Left kidney (tissue), 8 donors: ENCODE measurements at places on chromosomes 3 and 15.

DNA sequence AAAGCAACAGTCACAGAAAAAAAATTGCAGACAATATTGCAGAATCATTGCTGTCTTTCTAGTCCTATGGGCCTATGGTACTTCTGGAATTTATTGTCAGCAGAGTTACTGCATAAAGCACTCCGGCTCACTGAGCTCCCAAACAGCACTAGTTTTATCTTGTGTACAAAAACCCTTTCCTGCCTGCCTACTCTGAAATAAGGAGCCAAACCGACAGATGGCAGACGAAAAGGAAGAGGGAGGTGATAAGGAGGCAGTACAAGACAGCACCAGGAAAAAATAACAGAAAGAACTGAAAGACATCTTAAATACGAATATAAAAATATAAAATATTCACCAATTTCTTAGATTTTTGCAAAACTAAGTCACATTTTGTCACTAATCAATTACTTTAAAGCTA, 15.6 kb downstream of the HERC1 start:
- no peak for DNase-seq

GRCh38 chr15:40829115-40829514, 607 bp upstream of the PPP1R14D start:
- no peak for DNase-seq

DNA sequence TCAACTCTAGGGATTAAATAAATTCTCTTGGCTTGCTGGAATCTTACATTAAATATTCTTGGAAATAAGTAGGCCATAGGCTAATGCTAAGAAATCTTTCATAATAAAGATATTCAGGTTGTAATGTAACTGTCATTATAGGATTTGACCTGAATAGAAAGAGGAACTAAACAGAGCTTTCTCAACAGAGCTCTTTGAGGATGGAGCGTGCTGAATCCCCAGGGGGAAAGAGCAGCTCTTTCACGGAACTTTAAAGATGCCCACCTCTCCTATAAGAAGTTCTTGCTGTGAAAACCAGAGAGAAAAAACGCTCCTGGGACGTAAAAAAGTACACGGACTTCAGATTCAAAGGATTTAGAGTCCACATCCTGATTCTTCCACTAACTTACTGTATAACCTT, 77.9 kb downstream of the NTRK3 start:
- DNase-seq: no peak

- DNase-seq: no peak
These were observed 71.4 kb upstream of the SKOR1 start for GRCh38 chr15:67753891-67754290.

- no peak for DNase-seq
These were observed 252.7 kb downstream of the ROBO1 start for GRCh38 chr3:79515072-79515471.

DNA sequence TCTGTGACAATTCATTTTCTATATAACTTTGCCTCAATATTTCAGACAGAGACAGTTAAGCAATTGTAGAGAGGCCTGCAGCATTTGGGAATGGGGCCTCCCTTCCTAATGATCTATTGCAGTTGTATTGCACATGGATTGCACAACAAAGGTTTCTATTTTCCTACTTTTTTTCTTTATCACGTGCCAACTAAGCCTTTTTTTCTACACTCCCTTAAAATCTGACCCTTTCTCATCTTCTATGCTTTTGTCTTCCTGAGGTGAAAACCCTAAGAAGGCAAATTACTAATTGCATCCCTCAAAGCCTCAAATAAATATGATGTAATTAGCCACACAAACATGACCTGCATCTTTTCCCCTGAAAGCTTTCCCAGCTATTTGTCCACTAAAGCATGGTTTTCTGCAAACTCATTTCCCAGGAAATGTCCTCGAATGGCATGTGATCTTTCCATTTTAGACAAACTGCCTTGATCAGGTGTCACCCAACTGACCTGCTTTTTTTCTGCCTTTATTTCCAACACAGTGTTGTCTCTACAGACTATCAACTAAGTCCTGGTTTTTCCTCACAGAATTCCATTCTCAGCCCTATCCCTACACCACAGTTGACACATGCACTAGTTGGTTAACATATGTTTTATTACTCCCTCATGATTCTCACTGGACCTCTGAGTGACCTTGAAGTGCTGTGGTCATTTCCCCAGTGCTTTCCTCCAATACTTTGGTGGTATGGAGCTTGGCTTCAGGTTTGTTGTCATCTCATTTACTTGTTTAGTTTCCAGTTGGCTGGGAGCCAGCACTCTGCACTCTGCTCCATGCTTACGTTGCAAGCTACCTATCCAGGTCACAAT, 31.9 kb upstream of the TSC22D2 start:
- no peak for DNase-seq

- DNase-seq: no peak
These were observed 10.3 kb downstream of the NEK11 start for GRCh38 chr3:131036986-131037385.

DNA sequence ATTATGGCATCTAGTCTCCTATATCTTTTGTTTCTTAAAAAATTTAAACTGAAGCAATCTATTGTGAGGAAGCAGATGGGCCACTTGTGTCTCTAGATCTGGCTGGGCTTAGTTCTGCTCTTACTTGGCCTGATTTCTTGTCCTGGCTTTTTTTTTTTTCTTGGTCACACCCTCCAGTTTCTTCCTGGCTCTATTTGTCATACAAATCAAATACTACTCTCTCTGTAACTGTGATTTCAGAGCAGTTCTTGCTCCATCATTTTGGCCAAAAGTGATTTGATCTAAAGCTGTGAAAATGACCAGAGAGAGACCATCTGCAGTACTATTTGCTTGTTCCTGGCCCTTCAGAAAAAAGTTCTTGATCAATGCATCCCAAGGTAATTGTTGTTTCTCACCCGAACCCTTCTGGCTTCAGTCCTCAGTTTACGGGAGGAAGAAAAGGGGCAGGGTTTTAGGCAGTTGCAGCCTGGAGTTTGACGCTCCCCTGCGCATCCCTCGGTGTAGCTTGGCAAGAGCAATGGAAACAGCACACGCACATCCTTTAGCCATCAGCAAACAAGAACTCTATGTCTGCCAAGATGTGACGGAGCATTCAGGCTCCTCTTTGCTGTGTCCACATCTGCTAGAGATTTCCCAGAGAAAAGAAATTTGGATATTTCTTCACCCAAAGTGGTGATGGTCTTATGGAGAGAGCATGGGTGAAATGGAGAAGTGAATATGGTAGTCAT, 31.6 kb downstream of the CHST2 start:
- no peak for DNase-seq

GRCh38 chr3:11610700-11611275, 32.9 kb downstream of the VGLL4 start:
- DNase-seq: no peak

GRCh38 chr15:60536314-60536713, 57.4 kb upstream of the ICE2 start:
- DNase-seq: no peak

- no peak for DNase-seq
These were observed 1.8 kb downstream of the ONECUT1 start for GRCh38 chr15:52788099-52788986.

DNA sequence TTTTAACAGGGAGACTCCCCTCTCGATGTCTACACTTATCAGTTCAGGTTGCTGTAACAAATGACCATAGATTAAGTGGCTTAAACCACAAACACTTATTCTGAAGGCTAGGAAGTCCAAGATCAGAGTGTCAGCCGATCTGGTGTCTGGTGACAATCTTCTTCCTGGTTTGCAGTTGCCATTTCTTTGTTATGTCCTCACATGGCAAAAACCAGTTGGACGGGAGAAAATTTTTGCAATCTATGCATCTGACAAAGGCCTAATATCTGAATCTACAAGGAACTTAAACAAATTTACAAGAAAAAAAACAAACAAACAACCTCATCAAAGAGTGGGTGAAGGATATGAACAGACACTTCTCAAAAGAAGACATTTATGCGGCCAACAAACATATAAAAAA, 116.9 kb upstream of the FOXB1 start:
- no peak for DNase-seq

- no peak for DNase-seq
These were observed 198.6 kb upstream of the SLC2A2 start for GRCh38 chr3:171225165-171225564.
